Melanocyte of skin (primary cell): ENCODE measurements at places on chromosomes 1 and 21. TPM values are rescaled to one million over a fixed set of nuclear protein-coding genes. Genes with fewer than 3 reads are reported as not detected.

The CACNA1S gene
- total RNA-seq: not detected in 2 replicates

The ADCY10 gene
- under 0.01 TPM in 1 of 2 replicates, not detected in the other for total RNA-seq

The SYCP1 gene
- not detected in 2 replicates for total RNA-seq

The EPHA8 gene
- total RNA-seq: under 0.01 TPM in 1 of 2 replicates, not detected in the other

The CNR2 gene
- not detected in 2 replicates for total RNA-seq

The TMPRSS3 gene
- total RNA-seq: not detected in 2 replicates

The KLHL17 gene
- total RNA-seq: 5.7 and 10.2 TPM in 2 replicates

The MIS18A gene
- 13.1 and 15.0 TPM in 2 replicates for total RNA-seq

The ARHGEF16 gene
- under 0.01 and 0.46 TPM in 2 replicates for total RNA-seq

The FTCD gene
- 0.31 TPM in 1 of 2 replicates, not detected in the other for total RNA-seq

The SPATA1 gene
- 0.33 TPM in 1 of 2 replicates, not detected in the other for total RNA-seq

The SLC6A17 gene
- 0.69 and 1.5 TPM in 2 replicates for total RNA-seq

The C1orf56 gene
- total RNA-seq: 2.3 and 4.3 TPM in 2 replicates

The KRTAP12-4 gene
- not detected in 2 replicates for total RNA-seq

The CASZ1 gene
- under 0.01 TPM in 2 replicates for total RNA-seq

The ADAMTS5 gene
- under 0.01 and 0.73 TPM in 2 replicates for total RNA-seq

The CRYAA gene
- not detected in 2 replicates for total RNA-seq

The LIPI gene
- total RNA-seq: not detected in 2 replicates

The SPRR4 gene
- total RNA-seq: not detected in 2 replicates

The CLDN8 gene
- total RNA-seq: not detected in 2 replicates

The SPRR2F gene
- total RNA-seq: not detected in 2 replicates

The CD1D gene
- total RNA-seq: under 0.01 and 0.15 TPM in 2 replicates
